ENCODE measurements at places on chromosomes 7 and 10. TPM values are rescaled to one million over a fixed set of nuclear protein-coding genes. Genes with fewer than 3 reads are reported as not detected.
A peak's percentile ranks its signal among the peaks of the same experiment; 100 is the strongest.

GRCh38 chr10:27391325-27391724 lies 112.8 kb upstream of the RAB18 start:
- no peak for DNase-seq

GRCh38 chr7:32068411-32069101 lies 1.7 kb downstream of the PDE1C start:
- no peak for DNase-seq

DNA sequence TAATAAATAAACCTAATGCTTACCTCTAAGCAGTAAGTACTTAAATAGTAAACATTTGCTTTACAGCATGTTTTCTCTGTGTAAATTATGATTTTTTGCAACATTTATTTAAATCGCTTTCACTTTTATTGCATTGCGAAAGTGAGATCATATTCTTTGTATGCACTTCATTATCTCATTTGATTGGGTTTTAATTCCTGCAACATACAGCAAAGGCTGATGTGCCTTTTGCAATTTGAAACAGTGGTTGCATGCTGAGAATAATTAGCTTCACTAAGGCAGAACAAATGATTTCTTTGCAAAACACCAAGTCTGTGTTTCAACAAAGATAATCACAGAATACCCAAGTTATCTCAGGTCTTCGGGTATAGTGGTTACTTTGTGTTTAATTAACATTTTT lies 16.3 kb upstream of the THSD7A start:
- DNase-seq, result no peak

- peak; percentile 99 for DNase-seq
Measured at GRCh38 chr7:73851410-73852338, 9.3 kb upstream of the TMEM270 start.

DNA sequence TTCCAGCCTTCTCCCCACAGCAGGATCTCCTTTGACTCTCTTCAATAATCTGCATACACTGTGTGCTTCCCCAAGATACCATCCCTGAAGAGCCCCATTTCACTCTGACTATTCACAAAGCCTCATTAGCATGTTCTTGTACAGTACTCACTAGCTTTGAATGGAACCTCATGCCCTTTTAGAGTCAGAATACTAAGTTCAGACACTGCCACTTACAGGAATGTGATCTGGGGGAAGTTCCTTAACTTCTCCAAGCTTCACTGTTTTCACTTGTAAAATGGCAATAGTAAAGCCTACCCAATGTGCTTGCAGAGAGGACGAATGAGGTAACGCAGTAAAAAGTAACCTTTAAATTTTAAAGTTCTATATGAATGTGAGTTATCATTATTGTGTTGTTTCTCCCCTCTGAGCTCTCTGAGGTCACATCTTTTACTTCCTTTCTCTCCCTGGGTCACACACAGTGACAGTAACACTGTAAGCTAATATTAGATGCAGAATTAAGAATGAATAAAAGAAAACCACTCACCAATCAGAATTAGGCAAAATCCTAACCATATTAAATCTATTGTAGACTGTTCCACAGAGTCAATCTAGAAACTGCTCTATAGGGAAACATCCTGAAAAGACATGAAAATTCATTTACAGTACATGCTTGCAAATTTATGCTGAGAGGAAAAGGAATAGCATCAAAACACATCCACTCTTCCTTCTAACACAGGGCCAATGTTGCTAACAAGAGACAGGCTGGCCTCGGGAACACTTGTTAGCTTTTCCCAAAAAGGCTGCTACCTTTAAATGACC lies 64.2 kb upstream of the IL6 start:
- no peak for DNase-seq

- DNase-seq, result peak; percentile 71
Measured at GRCh38 chr7:20299145-20299544, 31.6 kb upstream of the ITGB8 start.

The ITIH2 gene
- total RNA-seq, result not detected

DNA sequence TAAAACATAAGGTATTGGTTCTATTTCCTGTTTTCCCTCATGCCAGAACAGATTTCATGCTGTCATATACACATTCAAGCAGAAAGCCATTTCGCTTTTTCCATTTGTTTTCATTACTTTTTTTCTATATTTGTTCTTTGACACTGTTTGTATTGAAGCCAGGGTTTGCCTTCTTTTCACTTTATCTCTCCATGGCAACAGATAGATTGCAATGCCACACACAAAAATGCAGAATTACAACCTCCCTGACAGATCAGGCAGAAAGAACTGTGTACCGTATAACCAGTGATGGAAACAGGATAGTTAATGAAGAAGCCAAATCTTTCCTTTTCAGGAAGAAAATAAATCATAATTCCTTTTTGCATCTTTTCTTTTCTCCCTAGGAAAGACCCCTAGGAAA lies 103.0 kb upstream of the PCGF5 start:
- no peak for DNase-seq

DNA sequence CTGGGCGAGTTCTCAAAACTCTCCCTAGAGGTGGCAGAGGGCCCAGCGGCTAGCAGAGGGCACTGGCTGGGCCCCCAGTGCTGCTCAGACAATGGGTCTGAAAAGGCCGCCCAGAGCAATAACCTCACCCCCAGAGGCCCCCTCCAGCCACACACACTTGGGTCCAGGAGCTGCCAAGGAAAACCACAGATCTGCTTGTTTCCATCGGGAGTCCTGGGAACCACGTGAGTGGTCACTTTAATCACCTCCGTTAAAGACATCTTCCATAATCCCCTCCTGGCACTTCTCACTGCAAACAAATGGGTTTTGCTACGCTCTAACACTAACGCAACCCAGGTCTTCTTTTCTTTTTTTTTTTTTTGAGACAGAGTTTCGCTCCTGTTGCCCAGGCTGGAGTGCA lies 30.0 kb downstream of the NUDT1 start:
- DNase-seq, result no peak

The SH2D4B gene
- not detected for total RNA-seq

The SFMBT2 gene
- total RNA-seq, result 0.08 TPM

The ZNF775 gene
- 21.2 TPM for total RNA-seq

- DNase-seq, result no peak
Measured at GRCh38 chr10:52679117-52679516, 93.5 kb downstream of the MBL2 start.

GRCh38 chr10:43867113-43867512 lies 218.4 kb upstream of the ZNF32 start:
- no peak for DNase-seq
